Occipital lobe (tissue), 3 donors: ENCODE measurements at places on chromosomes 1 and 21. TPM values are rescaled to one million over a fixed set of nuclear protein-coding genes. Genes with fewer than 3 reads are reported as not detected.

- DNase-seq, result no peak
These were observed 494 bp downstream of the UBE2J2 start for GRCh38 chr1:1273209-1273511.

Gene TMEM59
- 122 TPM for total RNA-seq

- no peak for DNase-seq
These were observed 1.9 kb downstream of the RUNX3 start for GRCh38 chr1:24927988-24928688.

GRCh38 chr1:9234223-9235095 is at the start of gene H6PD:
H6PD (plus strand) TSS chr1:9234774; CDS start chr1:9244935, 10,161 bp downstream.
- DNase-seq, result peak; percentile 70

- no peak for DNase-seq
These were observed 673 bp downstream of the PRMT2 start for GRCh38 chr21:46636181-46636512.

GRCh38 chr1:192435704-192436103 is 118.9 kb downstream of the RGS21 start:
- DNase-seq, result no peak

Gene UCHL5
- 53.0 TPM for total RNA-seq

- DNase-seq, result no peak
These were observed 54.6 kb downstream of the SIM2 start for GRCh38 chr21:36753556-36753955.

DNA sequence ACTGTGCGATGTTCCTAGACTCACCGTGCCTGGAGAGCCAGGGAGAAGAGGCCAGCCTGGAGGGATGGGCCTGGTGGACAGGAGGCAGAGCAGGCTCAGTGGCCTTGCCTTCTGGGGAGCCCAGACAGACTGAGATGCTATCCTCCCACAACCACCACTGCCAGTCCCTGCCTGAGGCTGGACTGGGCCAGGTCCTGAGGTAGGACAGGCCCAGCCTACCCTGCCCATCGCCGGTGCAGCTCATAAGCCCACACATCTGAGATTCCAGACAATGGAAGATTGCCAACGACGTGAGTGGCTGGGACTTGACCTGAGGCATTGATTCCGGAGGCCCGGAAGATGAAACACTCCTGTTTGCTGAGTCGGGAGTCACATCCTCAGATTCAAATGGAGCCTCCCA is 5.8 kb downstream of the CLEC20A start:
- no peak for DNase-seq

GRCh38 chr1:84078108-84078841 is 65.8 kb upstream of the PRKACB start:
- DNase-seq, result peak; percentile 54

DNA sequence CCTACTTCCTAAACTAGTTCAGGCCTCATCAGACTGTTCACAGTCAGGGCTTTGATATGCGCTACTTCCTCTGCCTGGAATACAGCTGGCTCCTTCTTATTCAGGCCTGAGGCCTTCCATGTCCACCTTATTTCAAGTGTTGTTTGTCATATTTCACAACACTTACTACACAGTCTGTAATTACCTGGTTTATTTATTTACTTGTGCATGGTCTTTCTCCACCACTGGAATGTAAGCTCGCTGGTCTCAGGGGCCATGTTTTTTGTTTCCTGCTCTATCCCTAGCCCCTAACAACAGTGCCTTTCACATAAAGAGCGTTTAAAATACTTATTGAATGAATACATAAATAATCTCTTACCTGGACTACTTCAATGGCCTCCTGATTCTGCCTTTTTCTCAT is 4.6 kb upstream of the SRSF4 start:
- DNase-seq, result no peak

GRCh38 chr1:164958982-164959768 is 397.3 kb downstream of the LMX1A start:
- DNase-seq, result no peak

DNA sequence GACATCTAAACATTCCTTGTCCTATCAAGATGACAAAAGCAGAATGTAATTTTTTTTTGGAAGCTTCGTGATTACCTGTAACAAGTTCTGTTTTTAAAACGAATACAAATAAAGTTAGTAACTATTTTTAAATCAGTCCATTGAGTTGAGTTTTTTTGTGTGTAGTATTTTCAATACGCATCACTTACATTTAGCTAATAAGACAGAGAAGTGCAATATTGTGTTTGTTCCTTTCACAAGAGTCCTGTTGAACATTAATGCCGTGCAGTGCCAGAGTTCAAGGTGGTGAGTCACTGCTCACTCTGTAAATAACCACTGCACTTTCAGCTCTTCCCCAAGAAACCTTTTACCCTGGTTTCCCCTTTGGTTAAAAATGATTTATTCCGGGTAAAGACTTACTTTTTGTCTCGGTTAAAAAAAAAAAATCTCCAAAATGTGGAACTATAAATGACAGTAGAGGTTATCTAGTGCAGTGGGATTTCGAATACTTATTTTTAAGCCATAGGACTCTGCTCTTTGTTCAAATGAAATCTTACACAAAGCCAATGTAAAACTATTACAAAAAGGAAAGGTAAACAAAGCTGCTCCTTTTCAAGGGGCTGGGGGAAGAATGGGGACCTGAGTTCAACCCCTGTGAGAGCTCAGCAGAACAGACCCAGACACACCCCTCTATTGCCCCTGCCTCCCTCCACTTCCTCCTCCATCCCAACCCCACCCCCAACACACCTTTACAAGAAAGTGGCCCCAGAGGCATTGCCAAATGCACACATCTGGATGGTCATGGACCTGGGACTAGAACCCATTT is 14.8 kb upstream of the NCMAP start:
- no peak for DNase-seq

Gene DNAJC28
- total RNA-seq, result 6.4 TPM

DNA sequence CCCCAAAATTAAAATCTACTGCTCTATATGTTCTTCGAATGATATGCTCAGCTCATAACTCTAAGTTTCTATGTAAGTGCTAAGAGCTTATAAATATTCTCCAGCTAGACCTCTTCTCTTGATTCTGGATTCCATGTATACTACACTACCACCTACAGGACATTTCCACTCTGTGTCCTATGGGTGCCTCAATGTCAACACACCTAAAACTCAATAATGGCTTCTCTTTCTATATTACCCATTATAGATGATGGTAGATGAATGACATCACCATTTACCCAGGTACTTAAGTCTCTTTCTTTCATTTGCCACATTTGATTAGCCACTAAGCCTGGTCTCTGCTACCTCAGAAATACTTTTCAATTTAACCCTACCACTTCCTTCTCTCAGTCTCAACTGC is 41.3 kb downstream of the TBX19 start:
- DNase-seq, result no peak

Gene BNIPL
- 0.16 TPM for total RNA-seq

GRCh38 chr1:100706296-100706695 is 13.2 kb upstream of the VCAM1 start:
- no peak for DNase-seq

DNA sequence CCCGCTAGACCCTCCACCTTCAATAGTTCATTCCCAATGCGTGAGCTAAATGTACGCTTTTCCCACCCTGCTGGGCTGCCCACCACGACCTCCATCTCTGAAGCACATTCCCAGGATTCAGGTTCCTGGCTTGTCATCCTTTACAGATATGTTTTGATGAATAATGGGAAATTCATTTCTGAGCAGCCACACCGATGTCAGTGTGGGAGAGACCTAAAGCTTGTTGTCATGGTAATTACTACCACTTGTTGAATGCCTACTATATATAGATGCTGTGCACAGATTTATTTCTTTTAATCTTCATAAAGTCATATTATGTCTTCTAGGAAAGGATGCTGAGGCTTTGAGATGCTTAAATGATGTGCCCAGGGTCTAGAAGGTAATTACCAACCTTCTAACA is 8.0 kb downstream of the RCSD1 start:
- no peak for DNase-seq

Gene RPE65
- total RNA-seq, result 0.16 TPM
